ENCODE measurements at places on chromosomes 12 and 14. TPM values are rescaled to one million over a fixed set of nuclear protein-coding genes. Genes with fewer than 3 reads are reported as not detected.

Gene SDSL
- 0.61 TPM for polyA plus RNA-seq

Gene TSPAN19
- 0.31 TPM for polyA plus RNA-seq

DNA sequence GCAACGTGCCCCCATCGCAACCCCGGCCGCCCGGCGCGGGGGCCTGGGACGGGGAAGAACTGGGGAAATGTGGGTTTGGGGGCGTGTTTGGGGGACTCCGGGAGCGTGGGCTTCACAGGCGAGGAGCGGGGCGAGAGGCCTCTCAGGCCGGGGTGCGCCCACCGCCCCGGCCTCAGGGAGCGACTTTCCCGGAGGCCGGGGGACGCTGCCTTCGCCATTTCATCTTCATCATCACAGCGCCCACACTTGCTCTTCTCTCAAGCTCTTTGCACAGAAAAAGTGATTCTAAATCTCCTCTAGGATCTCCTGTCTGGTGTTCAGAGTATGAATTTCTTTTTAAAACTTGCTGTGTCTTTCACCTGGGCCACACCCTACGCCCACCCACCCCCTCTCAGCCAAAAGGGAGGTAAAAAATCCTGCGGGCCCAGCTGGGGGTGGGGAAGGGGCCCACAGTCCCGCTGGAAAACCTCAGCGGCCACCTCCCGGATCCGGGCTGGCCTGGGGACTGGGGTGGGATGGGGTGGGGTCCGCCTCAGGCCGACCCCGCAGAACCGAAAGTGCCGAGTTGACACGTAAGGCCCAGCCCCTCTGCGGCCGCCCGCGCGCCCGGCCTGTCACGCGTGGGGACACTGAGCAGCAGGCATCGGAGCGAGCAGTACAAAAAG, 7.4 kb downstream of the CDKN1B start:
- DNase-seq = no peak

GRCh38 chr12:10802587-10802986, at the start of gene TAS2R7:
Gene TAS2R7, minus strand, starts transcription at chr12:10802627. Its CDS starts 57 bp downstream, at chr12:10802570.
- no peak for DNase-seq

DNA sequence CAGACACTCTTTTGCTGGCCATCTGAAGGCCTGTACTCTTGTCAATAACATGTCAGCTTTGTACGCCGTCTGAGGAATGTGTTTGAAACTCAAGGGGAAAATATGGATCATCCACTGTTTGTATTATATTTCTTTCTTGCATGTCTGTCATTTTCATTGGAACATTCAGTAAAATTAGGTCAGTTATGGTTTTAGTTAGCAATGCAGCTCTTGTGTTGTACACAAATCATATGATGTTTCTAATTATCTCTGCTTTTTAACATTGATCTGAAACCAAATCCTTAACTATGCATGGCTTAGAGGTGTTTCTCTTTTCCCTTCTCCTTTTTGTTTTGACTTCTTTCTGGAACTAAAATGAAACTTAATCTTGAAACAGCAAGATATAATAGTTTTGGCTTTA, 333.6 kb upstream of the PRICKLE1 start:
- peak; percentile 24 for DNase-seq

Gene PLD4
- polyA plus RNA-seq = 5.5 TPM

- no peak for DNase-seq
Observed at GRCh38 chr12:110050927-110051326, 2.6 kb upstream of the C12orf76 start.

DNA sequence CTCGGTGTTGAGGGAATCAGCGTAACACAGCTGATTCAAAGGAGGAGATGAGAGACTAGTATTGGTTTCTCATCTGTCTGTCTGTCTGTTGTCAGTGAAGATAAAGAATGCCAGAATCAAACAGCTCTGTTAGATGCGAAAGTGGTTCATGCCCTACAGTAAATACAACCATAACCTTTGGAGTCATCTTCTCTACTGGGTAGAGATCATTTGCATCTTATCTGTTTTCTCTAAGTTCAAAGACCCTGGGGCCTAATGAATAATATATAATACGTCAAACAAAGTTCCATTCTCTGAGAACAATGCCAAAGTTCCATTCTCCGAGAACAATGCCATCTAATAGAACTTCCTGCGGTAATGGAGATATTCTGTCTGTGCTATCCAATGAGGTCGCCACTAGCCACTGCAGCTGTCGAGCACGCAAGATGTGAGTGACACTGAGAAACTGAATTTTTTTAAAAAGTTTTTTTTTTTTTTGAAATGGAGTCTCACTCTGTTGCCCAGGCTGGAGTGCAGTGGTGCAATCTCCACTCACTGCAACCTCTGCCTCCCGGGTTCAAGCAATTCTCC, 6.6 kb downstream of the IL31 start:
- DNase-seq = no peak

DNA sequence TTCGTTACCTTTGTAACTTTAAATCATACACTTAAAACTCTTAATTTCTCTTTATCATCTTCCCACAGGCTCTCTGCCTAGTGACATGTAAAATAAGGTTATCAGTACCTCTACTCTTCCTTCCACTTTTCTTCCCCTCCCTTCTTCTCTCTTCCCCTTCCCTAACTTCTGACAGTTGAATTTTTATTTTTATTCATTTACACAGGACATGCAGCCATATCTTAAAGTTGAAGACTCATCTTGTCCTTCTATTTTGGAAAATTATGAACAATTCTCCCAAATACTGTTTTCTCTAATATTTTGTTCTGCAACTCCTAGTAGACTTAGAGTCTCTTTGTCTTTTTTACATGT, 263.9 kb downstream of the FBXL14 start:
- DNase-seq = no peak

GRCh38 chr14:24063263-24063836, 8.0 kb upstream of the CPNE6 start:
- no peak for DNase-seq

DNA sequence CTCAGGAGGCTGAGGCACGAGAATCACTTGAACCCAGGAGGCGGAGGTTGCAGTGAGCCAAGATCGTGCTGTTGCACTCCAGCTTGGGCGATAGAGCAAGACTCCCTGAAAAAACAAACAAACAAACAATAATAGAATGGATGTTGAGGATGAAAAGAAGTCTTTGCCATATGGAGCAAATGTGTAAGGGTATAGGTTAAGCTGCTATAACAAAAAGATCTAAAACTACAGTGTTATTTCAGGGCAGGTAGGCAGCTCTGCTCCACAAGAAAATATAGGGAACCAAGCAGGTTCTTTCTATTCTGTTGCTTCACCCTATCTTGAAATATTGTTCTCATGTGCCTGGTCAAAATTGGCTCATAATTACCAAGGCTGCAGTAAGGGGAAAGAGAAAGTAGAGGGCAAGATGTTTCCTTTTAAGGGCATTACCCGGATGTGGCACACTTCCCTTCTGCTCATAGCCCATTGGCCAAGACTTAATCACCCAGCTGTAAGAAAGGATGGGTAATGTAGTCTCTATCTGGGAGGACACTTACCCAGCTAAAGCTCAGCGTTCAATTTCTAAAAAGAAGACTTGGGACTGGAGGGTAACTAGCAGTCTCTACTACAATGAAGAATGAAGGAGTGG, 23.5 kb downstream of the SDSL start:
- DNase-seq = no peak

DNA sequence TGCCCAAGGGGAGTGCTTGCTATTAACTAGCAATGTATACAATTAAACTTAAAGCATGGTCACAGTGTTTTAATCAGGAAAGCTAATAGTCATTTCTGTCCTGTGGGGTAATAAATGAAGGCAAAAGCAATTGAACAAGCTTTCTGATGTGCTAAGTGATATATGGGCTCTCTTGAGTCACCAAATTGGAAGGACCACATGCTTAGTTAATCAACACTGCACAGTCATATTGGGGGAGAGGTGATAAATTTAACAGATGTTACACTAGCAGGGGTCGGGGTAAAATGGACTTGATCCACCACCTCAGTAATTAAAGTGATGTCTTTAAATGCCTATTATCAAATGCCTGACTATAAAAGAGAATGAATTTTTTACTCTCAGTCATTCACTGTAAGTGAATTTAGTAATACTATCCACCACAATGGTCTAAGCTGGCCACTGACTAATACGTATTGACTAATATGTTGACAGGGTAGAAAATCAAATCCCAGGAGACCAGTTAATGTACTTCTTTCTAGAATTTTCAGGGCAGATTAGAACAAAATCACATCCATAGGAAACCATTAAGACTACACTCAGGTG, 736.3 kb downstream of the RPS29 start:
- DNase-seq = no peak

Gene CPNE6
- polyA plus RNA-seq = not detected

Gene IL22
- not detected for polyA plus RNA-seq

Gene CNTN1
- 3.2 TPM for polyA plus RNA-seq

GRCh38 chr12:83335748-83336147, 649.0 kb downstream of the TMTC2 start:
- DNase-seq = no peak

Gene RERGL
- 0.26 TPM for polyA plus RNA-seq

Data from muscle of back (tissue), 13 donors.